ENCODE measurements at places on chromosomes 2 and 18.

DNA sequence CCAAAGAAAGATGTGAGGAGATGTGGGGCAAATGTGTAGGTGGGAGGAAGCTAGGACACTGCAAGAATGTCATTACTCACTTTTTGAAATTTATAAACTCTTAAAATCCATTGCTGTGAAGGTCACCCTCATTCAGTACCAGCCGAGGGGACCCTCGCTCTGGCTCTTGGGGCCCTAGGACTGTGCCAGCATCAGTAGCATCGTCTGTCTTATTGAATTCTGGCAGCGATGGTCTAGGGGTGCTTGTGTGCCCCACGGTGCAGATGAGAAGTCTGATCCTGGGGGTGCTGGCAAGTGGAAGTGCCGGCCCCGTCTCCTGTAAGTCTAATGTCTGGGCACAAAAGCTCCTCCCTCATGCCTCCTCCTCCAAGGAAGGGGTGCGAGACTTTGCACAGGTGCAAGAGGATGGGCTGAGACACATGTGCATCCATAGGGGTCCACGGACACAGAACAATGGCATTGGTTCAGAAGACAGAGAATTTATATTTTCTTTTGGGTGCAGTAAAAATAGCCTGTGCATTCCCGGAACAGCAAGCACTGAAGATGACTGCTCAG lies 266.7 kb upstream of the HDAC4 start:
- no peak for DNase-seq

DNA sequence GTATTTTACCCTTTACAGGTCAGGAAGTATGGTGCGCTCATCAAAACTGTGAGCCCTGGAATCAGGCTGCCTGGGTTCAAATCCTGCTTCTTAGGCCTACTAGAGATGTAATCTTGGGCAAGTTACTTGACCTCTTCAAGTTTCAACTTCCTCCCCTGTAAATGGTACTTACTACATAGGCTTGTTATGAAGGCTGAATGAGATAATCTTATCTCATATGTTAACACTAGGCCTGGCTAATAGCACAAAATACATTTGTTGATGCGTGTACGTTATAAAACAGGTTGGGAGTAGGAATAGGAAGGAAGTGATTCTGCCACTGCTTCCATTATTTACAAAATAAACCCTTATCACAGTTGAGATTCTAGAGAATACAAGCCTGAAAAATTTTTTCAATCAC lies 1.7 kb upstream of the RFTN2 start:
- no peak for DNase-seq

GRCh38 chr2:121398853-121399252 lies 113.9 kb upstream of the TFCP2L1 start:
- no peak for DNase-seq

DNA sequence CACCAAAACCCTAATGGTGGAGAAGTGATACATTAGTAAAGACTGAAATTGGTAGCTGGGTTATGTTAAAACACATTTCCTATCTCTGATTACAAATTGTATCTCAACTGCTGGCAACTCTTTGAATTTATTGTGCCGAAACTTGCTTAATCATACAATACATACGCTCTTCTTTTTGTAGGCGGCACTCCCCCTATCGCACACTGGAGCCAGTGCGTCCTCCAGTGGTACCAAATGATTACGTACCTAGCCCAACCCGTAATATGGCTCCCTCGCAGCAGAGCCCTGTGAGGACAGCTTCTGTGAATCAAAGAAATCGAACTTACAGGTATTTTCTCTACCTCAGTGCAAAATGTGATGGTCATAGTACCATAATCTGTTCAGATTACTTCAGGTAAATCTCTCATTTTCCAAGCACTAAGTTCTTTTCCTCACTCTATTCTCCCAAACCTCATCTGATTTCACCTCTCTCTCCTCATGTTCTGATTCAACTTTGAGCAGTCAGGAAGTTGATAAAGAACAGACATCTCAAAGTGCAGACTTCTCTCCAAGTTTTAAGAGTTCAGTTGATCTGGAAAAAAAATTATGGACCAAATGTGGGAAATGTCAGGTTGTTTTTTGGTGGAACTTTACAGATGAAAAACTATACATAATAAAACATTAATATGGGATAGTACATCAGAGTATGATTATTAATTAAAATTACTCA lies 66.5 kb downstream of the ABI2 start:
- DNase-seq = no peak

GRCh38 chr2:229553091-229553490 lies 161.3 kb downstream of the DNER start:
- no peak for DNase-seq

- DNase-seq = no peak
Observed at GRCh38 chr2:102000813-102001766, 9.3 kb downstream of the IL1R2 start.

GRCh38 chr18:55582325-55582724 lies 5.7 kb downstream of the TCF4 start:
- no peak for DNase-seq

GRCh38 chr18:45110577-45111501 lies 430.2 kb downstream of the SETBP1 start:
- DNase-seq = no peak

DNA sequence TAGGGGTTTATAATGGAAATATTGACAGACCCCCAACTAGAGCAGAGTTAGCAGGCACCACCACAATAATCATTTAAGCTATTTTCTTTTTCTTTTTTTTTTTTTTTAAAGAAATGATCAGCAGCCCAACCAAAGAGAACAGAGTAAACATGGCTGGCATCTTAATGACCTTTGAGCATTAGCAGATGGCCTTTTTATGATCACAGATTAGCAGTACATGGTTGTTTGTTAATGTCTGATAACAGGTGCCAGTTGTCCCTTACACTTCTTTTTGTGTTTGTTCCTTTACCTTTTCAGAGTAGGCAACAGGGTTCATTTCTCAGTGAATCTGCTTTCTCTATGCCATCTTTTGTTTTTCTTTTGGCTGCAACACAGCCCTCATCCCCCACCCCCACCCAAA lies 747.0 kb downstream of the BCL11A start:
- DNase-seq = no peak

DNA sequence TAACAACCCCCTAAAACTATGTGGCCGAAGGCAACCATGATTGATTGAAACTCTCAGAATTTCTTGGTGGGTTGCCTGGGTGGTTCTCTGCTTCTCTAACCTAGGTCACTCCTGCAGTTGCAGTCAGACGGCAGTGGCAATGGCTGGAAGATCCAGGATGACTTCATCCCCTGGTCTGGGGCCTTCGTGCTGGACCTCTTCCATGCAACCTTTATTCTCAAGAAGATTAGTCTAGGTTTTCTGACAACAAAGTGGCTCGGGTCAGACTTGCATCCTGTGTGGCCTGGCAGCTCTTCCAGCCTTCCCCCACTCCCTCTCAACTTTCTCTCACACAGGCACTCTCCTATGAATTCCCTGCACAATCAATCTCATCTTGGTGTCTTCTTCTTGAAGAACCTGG lies 76.4 kb downstream of the METTL4 start:
- no peak for DNase-seq

- no peak for DNase-seq
Observed at GRCh38 chr2:10909996-10910341, 1.8 kb upstream of the KCNF1 start.

GRCh38 chr2:100070078-100070477 lies 72.3 kb downstream of the AFF3 start:
- no peak for DNase-seq

DNA sequence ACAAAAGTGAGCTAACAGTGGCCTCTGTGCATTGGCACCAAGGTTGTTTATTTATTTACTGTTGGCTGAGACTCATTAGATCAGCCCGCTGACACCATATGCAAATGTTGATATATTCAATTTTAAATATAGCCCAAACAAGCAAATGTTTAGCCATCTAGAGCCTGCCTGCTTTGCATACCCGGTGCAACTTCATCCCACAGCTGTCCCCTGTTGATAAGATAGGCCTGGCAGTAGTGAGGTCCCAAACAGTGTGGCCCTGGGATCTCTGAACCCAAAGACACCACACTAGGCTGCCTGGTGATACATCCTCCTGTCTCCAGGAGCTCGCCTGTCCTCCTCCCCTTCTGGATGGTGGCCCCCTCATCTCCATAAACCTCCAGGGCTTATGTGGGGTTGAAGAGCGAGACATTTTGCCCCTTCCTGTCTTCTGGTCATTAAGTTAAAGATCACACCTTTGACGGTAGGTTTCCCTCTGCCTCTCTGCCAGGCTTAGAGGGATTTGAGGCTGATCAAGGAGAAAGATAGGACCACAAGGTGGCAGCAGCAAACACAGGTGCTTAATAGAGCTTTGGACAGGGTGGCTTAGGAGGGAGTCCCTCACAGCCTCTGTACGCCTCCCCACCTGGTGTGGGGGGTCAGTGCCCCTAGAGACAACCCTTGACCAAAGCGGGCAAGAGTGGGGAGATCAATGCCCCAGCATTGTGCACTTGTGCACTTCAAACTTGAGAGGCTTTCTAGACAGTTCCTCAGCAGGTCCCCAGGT lies 23.7 kb upstream of the MYO5B start:
- peak; percentile 32 for DNase-seq

DNA sequence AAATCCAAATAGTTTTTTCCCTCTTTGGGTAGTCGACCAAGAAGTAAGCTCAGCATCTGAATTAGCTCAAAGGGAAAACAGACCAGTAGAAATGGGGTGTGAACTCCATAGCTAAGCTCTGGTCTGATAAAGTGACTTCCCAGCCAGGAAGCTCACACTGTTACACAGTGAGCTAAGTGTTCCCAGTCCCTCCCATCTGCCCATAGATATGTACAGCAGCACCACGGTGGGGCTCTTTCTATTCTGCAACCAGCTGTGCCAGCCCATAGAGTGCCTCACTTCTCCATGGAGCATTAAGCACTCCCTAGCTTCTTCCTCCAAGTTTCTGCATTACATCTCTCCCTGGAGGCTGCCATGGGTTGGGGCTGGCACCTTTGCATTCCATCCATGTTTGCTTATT lies 27.6 kb upstream of the NEMP2 start:
- no peak for DNase-seq

DNA sequence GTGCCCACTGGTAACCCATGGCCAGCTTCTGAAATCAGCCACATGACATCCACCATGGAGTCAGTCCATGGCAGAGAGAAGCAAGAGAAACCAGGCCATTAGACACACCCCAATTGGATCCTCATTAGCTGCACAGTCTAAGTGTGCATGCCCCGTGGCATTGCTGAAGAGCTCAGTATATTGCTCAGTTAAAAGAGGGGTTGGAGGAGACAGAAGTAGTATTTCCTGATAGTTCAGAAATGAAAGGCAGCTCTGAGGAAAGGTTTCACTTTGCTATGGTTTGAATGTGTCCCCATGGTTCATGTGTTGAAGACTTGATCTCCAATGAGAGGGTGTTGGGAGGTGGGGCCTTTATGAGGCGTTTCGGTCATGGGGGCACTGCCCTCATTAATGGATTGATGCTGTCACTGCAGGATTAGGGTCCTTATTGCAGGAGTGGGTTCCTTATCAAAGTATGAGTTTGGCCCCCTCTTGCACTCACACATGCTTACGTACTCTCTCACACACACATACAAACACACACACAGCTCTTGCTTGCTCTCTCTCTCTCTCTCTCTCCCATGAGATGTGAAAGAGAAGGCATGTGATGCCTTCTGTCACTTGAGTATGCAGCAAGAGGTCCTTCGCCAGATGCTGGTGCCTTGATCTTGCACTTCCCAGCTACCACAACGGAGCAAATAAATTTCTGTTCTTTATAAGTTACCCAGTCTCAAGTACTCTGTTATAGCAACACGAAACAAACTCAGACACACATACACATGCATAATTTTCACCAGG lies 58.0 kb downstream of the TMEM163 start:
- no peak for DNase-seq

GRCh38 chr2:196891136-196891535 lies 35.4 kb downstream of the PGAP1 start:
- DNase-seq = no peak

- no peak for DNase-seq
Observed at GRCh38 chr18:46555724-46556123, 101.3 kb downstream of the LOXHD1 start.

DNA sequence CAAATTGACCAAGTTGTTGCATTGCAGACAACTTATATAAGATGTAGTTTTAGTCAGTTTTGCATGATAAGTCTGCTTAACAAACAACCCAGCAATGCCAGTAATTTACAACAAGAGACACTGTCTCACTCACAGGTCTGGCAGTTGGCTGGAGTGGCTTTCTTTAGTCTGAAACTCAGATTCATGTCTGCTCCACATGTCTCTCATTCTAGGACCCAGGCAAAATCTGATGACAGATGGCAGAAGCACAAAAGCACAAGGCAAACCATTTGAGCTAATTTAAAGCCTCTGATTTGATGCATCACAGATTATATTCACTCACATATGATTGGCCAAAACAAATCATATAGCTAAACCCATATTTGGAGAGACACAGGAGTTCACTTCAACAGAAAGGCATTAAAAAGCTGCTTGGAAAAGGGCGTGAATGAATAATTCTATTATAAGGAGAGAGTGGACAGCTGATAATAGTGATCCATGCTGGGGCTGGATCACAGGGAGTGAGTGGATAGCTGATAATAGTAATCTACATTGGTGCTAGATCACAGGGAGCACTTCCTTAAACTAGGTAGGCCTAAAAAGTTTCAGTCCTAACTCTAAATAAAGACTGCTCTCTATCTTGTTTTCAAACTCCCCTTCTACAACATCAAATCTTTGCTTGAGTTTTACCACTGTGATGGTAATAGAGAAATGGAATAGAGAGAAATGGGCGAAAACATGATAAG lies 593.2 kb upstream of the ZNF804A start:
- peak; percentile 78 for DNase-seq

DNA sequence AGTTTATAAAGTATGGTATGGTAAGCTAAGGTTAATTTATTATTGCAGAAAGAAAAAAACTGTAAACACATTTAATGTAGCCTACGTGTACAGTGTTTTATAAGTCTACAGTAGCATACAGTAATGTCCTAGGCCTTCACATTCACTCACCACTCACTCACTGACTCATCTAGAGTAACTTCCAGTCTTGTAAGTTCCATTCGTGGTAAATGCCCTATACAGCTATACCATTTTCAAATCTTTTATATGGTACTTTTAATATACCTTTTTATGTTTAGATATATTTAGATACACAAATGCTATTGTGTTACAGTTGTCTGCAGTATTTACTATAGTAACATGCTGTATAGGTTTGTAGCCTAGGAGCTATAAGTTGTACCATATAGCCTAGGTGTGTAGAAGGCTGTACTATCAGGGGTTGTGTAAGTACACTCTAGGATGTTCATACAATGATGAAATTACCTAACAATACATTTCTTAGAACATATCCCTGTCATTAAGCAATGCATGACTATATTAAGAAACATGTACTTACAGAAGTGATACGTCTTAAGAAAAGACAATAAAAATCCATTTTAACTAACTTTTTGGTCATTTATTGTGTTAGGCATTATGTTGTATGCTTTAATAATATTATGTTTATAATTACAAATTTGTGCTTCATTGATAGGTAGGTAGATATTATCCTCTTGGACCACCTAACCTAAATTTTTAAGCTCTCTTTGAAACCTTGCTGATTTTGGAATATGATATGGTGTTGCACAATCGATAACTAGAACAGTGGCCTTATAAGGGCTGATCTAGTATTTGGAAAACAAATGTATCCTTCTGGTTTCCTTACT lies 51.9 kb downstream of the VRK2 start:
- DNase-seq = no peak

- DNase-seq = no peak
Observed at GRCh38 chr2:96082211-96083063, 33.9 kb downstream of the ADRA2B start.

GRCh38 chr18:8424481-8424880 lies 184.8 kb upstream of the RAB12 start:
- DNase-seq = no peak
